Glutamatergic neuron (in vitro differentiated cells): ENCODE measurements at places on chromosomes 1 and 21.
A peak's percentile ranks its signal among the peaks of the same experiment; 100 is the strongest.

DNA sequence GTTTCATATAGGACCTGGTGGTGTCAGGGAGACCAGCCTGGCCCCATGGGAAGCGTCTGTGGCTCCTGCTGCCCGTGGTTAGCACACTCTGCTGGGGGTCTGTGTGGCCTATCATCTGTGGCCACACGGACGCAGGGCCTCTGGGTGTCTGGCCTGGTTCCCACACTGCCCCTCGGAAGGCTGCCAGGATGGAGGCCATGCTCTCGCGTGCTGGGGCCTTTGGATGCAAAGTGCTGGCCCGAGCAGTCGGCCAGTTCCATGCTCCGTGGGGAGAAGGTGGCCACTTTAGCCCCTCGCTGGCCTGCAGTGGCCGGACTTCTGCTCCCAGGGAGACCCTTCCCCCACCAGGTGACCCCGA lies 20.8 kb upstream of the LRRC3 start:
- peaks cover 3% of the 10 kb centered on the region for H3K27me3 ChIP-seq
- no peaks in the 10 kb centered on the region for H3K4me1 ChIP-seq
- H3K27ac ChIP-seq: no peak overlapping the region
- no peak for DNase-seq
- peaks cover 4% of the 10 kb centered on the region for H3K36me3 ChIP-seq
- no peak overlapping the region for H3K4me3 ChIP-seq

DNA sequence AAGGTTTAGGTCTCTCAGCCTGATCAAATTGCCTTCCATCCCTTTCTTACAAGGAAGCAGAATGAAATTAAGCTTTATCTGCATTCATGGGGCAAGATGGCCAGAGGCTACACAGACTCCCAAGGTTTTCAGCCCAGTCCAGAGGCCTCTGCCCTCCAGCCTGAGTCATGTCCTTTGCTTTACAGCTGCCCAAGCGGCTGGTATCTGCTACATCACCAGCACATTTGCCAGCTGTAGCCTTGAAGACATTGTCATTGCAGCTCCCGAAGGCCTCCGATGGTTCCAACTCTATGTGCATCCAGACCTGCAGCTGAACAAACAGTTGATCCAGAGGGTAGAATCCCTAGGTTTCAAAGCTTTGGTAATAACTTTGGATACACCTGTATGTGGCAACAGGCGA lies 16.0 kb downstream of the HAO2 start:
- H3K27me3 ChIP-seq: no peaks in the 10 kb centered on the region
- H3K4me3 ChIP-seq: no peak overlapping the region
- H3K4me1 ChIP-seq: no peaks in the 10 kb centered on the region

DNA sequence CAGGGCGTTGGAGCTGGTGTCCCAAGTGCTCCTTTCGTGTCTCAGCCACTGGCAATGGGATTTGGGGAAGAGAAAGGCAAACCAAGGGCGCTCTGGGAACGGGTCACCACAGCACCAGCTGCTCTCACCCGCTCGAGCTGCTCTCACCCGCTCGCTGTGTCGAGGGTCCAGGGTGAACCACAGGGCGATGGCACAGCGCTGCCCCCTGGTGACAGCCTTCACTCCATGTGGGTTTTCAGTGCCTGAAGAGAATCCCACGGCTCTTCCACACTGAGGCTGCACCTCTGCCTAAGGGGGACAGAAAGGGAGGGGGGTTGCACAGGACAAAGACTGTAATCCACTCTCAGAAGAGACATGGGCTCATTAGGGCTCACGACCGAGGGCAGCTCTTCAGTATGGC lies 7.1 kb upstream of the CLDN19 start:
- peak overlapping the region; percentile 12 for H3K27ac ChIP-seq
- H3K36me3 ChIP-seq: peaks cover 27% of the 10 kb centered on the region
- H3K4me3 ChIP-seq: no peak overlapping the region
- peaks cover 12% of the 10 kb centered on the region for H3K4me1 ChIP-seq
- DNase-seq: peak; percentile 78

- no peak overlapping the region for H3K4me3 ChIP-seq
- no peaks in the 10 kb centered on the region for H3K27me3 ChIP-seq
- H3K27ac ChIP-seq: no peak overlapping the region
- DNase-seq: no peak
Measured at GRCh38 chr1:162131400-162132321, 62.2 kb downstream of the NOS1AP start.

DNA sequence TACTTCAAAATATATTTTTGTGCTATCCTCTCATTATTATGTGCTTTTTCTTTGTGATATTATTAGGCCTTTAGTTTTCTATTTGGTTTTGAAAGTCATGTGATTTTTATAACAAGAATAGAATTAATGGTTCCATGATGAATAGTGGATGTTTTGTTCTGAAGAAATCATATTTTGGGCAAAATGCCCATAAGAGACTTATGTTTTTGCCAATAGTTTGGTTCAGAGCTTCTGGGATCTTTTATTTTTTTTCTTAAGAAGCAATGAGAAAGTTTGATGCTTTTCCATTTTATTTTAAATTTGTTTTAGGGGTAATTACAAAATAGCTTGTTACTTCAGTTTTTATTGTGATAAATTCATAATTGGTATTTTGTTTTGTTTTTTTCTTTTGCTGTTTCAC lies 49.8 kb downstream of the LYPLAL1 start:
- no peak overlapping the region for H3K4me3 ChIP-seq
- no peaks in the 10 kb centered on the region for H3K27me3 ChIP-seq
- no peak overlapping the region for H3K27ac ChIP-seq
- H3K4me1 ChIP-seq: peaks cover 6% of the 10 kb centered on the region
